H4 (cell line): ENCODE measurements at places on chromosomes 12 and 14.

DNA sequence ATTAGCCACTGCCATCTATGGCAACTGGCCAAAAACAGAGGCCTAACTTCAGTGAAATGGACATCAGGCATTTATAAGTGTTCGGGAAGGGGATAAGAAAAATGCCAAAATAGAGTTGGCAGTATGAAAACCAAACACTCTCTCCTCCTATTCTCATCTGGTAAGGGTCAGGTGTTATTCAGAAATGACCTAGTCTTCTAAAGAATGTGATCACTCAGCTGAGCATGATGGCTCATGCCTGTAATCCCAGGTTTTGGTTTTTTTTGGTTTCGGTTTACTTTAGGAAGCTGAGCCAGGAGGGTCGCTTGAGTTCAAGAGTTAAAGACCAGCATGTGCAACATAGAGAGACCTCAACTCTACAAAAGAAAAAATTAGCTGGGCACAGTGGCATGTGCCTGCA, 170.3 kb downstream of the GRIN2B start:
- no peak for DNase-seq

DNA sequence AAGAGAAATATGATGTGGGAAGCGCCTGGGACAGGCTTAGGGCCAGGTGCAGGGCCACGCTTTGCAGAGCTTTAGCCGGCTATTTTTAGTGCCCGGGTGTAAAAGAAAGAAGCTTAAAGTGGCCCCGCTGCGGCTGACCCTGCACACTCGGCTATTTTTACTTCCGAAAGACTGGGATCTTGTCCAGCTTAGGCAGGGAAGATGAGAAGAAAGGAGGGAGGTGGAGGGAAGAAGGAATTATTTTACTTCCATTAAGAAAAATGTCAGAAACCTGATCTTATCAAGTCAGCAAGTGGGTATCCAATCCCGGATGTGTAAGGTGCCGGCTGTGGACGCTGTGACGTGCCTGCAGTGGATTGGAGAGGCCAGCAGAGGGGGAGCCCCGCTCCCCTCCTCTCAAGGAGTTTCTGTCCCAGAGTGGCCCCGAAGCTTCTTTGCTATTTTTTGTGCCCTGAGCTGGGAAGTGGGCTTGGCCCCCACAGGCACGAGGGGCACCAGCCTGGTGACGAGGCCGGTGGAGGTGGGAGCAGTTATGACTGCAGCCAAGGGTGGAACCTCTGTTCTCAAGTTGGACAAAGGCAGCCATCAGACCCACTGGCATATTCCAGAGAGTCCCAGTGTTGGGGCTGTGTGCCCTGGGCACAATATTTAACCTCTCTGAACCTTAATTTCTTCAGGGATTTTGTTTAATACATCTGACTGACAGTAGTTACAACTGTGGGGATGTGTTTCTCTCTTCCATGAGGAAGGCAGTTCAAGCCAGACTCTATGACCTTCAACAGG, 97.7 kb downstream of the ESRRB start:
- no peak for DNase-seq

DNA sequence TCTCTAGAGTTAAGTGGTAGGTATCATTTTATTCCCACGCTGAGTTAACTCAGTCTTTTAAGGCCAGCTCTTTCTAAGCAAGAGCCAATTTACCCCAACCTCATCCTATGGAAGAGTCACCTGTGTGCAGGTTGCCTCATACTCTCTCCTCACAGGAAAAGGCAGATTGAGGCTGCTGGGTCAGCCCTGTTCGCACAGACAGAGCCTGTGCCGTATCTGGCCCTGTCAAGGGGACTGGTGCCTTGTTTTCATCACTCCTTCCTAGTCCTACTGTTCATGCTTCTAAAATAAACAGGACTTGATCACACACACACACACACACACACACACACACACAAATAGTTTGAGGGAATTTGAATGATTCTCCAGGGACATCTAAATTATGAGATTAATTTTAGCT, 285.0 kb downstream of the SLC6A15 start:
- DNase-seq = no peak

GRCh38 chr14:64137657-64138290, 156.4 kb downstream of the ESR2 start:
- DNase-seq = no peak

DNA sequence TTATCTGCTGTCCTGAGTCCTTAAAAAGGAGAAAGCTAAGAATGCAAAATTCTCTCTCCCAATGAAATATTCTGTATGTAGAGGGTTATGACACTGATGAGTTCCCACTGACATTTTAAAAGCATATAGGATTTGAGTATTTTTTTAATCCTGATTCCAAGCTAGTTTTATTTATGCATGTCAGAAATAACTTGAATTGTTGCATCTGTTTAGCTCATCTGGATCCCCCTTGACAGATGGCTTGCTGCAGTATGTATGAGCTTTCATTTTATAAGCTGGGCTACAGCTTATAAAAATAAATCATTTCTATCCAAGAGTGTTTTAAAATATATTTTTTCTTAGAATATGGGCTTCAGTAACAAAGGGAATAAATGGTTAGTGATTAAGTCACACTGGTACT, 495.3 kb downstream of the NELL2 start:
- no peak for DNase-seq

- no peak for DNase-seq
Measured at GRCh38 chr14:87916103-87916885, 76.7 kb downstream of the GALC start.

DNA sequence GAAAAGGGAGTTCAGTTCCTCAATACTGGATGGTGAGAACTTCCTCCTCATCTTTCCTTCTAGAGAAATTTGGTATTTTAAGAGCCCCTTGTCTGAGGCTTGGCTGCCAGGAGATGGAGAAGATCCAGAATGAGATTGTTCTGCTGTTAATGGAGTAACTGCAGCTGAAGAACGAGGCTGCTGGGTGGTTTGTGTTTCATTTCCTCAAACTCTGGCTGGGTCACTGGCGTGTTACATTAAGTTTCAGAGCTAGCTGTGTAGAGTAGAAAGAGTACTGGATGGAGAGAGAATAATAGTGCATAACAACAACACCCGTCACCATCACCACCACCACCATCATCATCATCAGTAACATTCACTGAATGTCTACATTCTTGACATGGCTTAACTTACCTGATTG, 325.0 kb upstream of the TBX3 start:
- DNase-seq = no peak

DNA sequence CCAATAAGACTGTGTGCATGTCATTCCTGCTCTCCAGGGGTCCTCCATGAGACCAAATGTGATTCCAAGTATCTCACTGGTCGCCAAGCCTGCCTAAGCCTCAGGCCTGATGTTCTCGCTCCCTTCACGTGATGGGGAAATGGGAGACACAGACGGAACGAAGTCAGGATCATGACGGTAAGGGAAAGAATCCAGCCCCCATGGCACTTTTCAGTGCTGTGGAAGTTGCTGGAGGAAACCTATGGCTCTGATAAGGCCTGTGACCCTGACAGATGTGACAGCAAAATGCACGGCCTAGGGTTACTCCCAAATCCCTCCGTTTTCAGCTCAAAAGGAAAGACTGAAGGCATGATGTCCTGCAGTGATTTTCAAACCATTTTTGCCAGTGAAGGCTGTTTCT, 184.9 kb downstream of the CALM1 start:
- DNase-seq = no peak

DNA sequence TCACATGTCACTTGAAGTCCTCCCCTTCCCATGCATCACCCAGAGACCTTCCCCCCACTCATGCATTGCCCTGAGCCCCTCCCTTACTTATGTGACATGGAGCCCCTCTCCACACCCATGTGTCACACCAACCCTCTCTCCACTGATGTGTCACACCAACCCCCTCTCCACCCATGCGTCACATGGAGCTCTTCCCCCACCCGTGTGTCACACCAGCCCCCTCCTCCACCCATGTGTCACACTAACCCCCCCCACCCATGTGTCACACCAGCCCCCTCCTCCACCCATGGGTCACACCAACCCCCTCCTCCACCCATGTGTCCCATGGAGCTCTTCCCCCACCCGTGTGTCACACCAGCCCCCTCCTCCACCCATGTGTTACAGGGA, 30.4 kb downstream of the RTL1 start:
- no peak for DNase-seq

- no peak for DNase-seq
Measured at GRCh38 chr14:47857646-47858045, 182.2 kb upstream of the MDGA2 start.

DNA sequence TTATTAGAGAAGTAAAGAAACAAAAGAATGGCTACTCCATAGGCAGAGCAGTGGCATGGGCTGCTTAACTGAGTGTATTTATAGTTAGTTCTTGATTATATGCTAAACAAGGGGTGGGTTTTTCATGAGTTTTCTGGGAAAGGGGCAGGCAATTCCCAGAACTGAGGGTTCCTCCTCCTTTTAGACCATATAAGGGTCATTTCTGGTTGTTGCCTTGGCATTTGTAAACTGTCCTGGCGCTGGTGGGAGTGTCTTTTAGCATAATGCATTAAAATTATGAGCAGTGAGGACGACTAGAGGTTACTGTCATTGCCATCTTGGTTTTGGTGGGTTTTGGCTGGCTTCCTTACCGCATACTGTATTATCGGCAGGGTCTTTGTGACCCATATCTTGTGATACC, 40.1 kb downstream of the CCDC60 start:
- DNase-seq = peak; percentile 7

GRCh38 chr12:32566663-32567295, 112.3 kb upstream of the DNM1L start:
- no peak for DNase-seq

- DNase-seq = no peak
Measured at GRCh38 chr14:75549169-75549568, 26.9 kb downstream of the BATF start.

DNA sequence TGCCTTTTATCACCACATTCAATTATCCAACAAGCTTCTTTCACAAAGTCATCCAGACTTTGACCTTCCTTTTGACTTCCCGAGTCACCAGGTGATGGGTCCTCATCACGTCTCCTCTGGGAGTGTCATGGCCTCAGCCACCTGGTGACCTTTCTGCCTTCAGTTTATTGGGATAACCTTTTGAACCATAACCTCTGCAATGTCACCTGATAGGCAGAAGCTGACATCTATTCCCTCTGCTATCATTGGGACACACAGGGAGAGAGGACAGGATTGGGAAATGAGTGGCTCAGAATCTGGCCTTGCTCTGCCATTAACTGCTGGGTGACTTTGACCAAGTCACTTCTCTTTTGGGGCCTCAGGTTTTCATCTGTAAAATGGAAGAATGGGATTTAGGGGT, 388.7 kb downstream of the NUAK1 start:
- no peak for DNase-seq

- DNase-seq = no peak
Measured at GRCh38 chr12:89237763-89238162, 114.5 kb downstream of the DUSP6 start.

- no peak for DNase-seq
Measured at GRCh38 chr14:31508135-31508534, 20.3 kb upstream of the GPR33 start.

- DNase-seq = no peak
Measured at GRCh38 chr12:1613860-1614259, 15.2 kb upstream of the WNT5B start.

GRCh38 chr12:105504286-105504685, 173.8 kb downstream of the C12orf75 start:
- DNase-seq = peak; percentile 23
